Muscle of back (tissue), 13 donors: ENCODE measurements at places on chromosomes 16 and 17.
A peak's percentile ranks its signal among the peaks of the same experiment; 100 is the strongest.

- DNase-seq: no peak
Observed at GRCh38 chr16:64122177-64122576, 999.7 kb downstream of the CDH11 start.

- peak; percentile 75 for DNase-seq
Observed at GRCh38 chr17:4607773-4608187, 23.5 kb downstream of the SMTNL2 start.

DNA sequence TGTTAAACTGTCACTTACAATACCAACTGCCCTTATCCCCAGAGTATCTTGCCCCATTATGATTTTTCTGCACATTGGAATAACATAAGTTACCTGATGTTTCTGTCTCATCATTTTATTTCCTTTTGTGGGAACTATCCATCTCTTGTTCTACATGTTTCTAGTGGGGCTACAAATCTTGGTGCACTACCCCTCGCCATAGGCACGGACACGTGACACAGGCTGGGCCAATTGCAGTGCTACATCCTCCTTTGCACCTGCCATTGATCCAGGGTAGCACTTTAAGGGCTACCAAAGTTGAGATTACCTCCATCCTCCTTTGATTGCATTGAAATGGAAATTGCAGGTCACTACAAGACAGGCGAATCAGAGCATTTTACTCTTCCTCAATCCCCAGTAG, 14.2 kb upstream of the SYT17 start:
- DNase-seq: no peak

GRCh38 chr17:27241346-27241946, 52.5 kb upstream of the WSB1 start:
- no peak for DNase-seq

GRCh38 chr16:2027024-2028010, 615 bp downstream of the NHERF2 start:
- peak; percentile 46 for DNase-seq

- DNase-seq: no peak
Observed at GRCh38 chr16:57069635-57070370, 22.6 kb upstream of the CPNE2 start.

GRCh38 chr17:32007463-32008298, 498 bp downstream of the LRRC37B start:
- DNase-seq: peak; percentile 82

- DNase-seq: peak; percentile 73
Observed at GRCh38 chr16:73179705-73180331, 131.9 kb upstream of the ZFHX3 start.

DNA sequence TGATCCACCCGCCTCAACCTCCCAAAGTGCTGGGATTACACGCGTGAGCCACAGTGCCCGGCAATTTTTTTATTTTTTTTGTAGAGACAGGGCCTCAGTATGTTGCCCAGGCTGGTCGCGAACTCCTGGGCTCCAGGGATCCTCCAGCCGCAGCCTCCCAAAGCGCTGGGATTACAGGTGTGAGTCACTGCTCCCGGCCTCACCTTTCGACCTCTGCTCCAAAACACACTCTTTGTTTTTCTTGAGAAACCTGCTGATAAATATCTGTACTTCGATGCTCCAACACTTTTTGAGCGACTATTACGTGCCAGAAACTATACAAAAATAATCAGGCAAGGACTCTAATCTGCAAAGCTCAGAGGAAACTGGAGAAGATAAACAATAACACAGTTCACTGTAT, 1.0 kb downstream of the MED1 start:
- no peak for DNase-seq

- no peak for DNase-seq
Observed at GRCh38 chr17:63571632-63572310, 21.5 kb downstream of the DCAF7 start.

DNA sequence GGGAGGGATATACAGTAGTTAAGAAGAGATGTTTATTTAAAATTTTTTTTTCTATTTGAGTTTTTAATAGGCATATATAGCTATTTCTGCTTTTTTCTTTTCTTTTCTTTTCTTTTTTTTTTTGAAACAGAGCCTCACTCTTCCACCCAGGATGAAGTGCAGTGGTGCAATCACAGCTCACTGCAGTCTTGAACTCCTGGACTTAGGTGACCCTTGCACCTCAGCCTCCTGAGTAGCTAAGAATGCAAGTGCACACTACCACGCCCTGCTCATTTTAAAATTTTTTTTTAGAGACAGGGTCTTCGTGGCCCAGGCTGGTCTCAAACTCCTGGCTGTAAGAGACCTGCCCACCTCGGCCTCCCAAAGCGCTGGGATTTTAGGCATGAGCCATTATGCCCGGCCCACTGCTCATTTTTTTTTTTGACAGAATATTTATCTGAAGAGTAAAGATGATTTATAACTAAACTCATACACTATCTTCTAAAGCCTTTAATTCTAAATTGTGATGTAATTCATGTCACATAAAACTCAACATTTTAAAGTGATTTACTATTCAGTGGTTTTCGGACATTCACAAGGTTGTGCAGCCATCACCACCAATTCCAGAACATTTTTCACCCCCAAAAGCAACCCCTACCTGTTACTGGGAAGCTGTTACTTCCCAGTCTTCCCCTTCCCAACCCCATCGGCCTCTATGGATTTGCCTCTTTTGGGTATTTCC, 106.0 kb downstream of the VPS53 start:
- no peak for DNase-seq

GRCh38 chr17:34847938-34848337, 113.3 kb downstream of the CCT6B start:
- no peak for DNase-seq

- DNase-seq: peak; percentile 80
Observed at GRCh38 chr17:55527540-55528118, 16.4 kb upstream of the SMIM36 start.

DNA sequence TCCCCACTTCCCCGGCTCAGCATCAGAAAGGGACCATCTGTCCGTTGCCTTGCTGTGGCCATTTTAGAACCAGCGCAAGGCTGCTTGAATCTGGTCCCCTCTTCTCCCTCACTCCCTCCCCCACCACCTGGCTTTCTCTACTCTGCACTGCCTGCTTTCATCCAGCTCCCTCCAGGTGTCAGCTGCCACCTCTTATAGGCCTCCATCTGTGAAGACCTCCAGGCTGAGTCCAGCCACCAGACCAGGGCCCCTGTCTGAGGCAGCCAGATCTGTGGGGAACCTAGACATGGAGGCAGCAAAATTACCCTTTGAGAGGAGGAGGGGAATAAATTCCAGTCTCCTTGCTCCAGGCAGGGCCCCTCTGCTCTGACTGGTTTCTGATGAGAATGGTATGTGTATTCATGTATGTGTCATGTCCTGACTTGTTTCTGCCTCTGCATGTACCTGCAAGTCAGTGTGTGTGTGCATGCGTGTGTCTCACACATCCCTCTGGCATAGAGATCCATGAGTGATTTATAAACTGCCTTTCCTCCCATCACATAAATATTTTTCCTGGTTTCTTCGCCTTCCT, 21.1 kb downstream of the MINK1 start:
- no peak for DNase-seq

DNA sequence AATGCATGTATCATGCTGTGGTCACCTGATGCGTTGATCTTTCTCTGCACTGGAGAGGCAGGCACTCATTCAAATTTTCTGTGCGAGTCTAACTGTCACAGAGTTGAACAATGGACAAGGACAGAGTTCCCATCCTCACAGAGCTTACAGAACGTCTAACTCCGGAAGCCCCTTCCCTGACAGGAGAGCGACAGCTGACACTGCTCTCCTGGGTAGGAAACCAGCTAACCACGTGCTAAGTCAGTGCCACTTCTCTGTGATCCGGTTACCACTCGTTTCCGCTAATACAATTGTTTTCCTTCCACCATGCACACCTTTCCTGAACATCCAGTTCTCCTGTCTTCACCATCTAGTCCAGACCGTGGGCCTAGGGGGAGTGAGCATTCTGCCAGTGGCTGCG, 11.3 kb downstream of the KLHDC4 start:
- DNase-seq: no peak

GRCh38 chr17:9644910-9645751, at the start of gene USP43:
TSS of gene USP43 (plus strand) at chr17:9645517. CDS start at chr17:9645633, 116 bp downstream.
- DNase-seq: peak; percentile 8

GRCh38 chr16:88535191-88535856, 34.9 kb upstream of the ZC3H18 start:
- DNase-seq: no peak

GRCh38 chr17:76996741-76997694, 128.8 kb downstream of the MGAT5B start:
- DNase-seq: no peak

DNA sequence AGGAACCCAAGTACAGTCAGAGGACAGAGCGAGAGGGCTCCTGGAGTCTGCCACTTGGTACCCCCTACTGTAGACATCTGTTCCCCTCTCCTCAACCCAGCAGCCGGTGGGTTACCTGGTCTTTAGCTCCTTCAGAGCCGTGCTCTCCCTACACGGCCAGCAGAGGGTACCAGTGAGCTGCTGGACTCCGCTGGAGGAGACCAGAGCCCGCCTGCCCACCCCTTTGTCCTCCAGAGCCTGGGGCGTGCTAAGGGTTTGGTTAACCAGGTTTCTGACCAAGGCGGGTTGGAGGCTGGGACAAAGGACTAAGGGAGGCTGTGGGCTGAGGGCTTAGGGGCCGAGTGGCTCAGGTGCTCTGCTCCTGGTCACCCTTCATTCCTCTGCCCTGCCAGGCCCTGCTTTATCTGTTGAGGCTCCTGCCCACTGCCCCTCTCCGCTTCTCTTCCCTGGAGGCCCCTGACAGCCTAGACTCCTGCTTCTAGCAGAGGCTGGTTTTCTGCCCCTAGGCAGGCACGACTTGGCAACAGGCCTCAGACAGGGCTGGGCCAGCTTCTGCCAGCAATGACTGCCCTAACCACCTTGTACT, 2.7 kb upstream of the HSD11B2 start:
- peak; percentile 79 for DNase-seq

DNA sequence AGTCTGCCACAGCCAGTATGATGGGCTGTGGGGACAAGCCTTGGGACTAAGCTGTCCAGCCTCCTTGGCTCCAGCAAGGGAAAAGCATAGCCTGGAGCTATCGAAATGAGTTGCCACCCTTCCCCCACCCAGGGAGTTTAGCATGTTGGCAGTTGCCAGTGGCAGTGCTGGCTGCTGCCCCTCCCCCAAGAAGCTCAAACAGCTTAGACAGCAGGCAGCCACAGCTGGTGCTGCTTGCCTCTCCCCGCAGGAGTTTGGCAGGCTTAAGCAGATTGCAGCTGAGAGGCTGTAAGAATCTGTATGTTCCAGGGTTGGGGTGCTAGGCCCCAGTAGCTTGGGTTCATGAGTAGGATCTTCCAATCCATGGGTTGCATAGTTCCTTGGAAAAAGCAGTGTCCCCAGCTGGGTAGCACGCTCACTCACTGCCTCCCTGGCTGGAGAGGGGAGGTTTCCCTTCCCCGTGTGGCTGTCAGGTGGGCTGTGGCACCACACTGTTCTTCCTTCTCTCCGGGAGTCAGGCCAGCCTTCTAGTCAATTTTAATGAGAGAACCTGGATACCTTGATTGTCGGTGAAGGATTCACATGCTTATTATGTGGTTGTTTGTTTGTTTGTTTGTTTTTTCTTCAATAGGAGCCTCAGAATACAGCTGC, 506.1 kb downstream of the CDH11 start:
- peak; percentile 67 for DNase-seq

DNA sequence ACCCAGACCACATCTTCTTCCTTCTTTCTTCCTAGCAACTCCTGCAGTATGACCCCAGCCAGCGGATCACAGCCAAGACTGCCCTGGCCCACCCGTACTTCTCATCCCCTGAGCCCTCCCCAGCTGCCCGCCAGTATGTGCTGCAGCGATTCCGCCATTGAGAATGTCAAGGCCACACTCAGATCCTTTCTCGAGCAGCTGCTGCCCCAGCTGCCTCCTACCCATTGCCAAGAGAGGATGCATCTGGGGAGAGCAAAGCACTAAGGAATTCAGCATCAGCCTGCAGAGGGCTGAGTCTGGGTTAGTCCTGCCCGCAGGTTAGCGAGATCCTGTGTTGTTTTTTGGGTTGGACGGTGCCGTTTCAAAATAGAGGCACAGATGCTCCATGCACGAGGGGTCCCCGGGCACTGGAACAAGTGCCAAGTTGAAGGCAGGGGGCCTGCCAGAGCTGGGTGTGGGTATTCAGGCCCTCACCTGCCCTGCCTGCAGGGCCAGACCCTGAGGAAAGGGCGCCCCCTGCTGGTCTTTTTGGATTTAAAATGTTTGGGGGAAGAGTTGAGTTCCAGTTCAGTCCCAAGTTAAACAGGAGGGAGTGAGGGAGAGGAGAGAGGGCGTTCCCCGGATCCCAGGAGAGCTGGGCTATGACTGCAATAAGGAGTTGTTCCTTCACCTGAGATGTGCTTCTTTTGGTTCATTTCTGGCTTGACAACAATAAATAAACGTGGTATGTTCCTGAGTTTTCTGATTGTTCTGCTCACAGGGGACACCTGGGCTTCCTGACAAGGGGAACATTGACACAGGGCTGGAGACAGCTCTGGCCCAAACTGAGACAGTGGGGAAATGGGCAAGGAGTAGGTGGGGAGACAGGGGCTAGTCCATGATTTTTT, 4.9 kb downstream of the CDK3 start:
- DNase-seq: peak; percentile 78

- no peak for DNase-seq
Observed at GRCh38 chr17:76384987-76385891, 830 bp downstream of the SPHK1 start.

GRCh38 chr17:17710728-17711541, 29.7 kb downstream of the RAI1 start:
- DNase-seq: no peak

DNA sequence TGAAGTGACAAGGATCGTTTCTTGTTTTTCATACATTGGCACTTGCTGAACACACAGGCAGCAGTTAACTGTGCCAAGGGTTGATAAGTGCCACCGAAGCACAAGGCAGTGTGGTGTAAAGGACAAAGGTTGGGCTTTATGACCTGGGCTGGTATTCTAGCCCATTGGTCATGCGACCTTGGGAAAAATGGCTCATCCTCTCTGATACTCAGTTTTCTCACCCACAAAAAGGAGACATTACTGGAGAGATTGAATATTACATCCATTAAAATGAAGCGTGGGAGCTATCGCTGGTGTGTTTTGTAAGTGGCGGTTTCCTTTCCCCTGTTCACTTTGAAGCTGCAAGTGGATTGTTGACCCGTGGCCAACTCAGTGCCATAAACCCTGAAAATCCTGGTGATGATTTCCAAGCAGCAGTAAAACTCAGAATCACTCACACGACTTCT, 216.9 kb downstream of the HAPSTR1 start:
- no peak for DNase-seq

GRCh38 chr17:36999471-36999870, 50.7 kb downstream of the AATF start:
- DNase-seq: no peak

- DNase-seq: peak; percentile 63
Observed at GRCh38 chr17:11302401-11303186, 61.6 kb downstream of the SHISA6 start.

DNA sequence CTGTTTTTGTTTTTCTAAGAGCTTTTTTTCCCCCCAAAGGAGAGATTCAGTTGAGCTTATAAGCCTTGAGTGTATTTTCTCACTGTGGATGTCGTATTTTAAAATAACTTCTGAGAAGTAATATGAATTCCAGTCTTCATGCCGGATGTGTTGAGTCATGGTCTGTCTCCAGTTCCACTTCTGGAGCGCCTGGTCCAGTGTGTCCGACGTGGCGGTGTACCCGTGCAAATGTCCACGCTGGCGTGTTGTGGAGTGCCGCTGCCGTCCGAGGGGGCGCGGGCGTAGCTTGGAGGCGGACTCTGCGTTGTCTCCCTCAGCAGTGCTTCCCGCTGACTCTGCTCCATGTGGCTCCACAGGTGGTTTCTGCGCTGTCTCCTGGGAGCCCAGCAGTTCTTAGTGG, 60.9 kb upstream of the ZNF750 start:
- no peak for DNase-seq
